Gastroesophageal sphincter (tissue), 4 donors: ENCODE measurements at places on chromosomes 11 and 22.

- no peak for ATAC-seq
Measured at GRCh38 chr11:82896183-82896582, 4.0 kb downstream of the PRCP start.

GRCh38 chr11:112352907-112353306 lies 92.2 kb upstream of the PLET1 start:
- no peak for ATAC-seq

GRCh38 chr11:64294774-64295173 lies 3.7 kb downstream of the KCNK4 start:
- ATAC-seq, result no peak

GRCh38 chr11:7451952-7452494 lies 33.3 kb upstream of the OLFML1 start:
- no peak for ATAC-seq

GRCh38 chr11:117819096-117820040 lies 5.2 kb downstream of the FXYD2 start:
- ATAC-seq, result no peak

DNA sequence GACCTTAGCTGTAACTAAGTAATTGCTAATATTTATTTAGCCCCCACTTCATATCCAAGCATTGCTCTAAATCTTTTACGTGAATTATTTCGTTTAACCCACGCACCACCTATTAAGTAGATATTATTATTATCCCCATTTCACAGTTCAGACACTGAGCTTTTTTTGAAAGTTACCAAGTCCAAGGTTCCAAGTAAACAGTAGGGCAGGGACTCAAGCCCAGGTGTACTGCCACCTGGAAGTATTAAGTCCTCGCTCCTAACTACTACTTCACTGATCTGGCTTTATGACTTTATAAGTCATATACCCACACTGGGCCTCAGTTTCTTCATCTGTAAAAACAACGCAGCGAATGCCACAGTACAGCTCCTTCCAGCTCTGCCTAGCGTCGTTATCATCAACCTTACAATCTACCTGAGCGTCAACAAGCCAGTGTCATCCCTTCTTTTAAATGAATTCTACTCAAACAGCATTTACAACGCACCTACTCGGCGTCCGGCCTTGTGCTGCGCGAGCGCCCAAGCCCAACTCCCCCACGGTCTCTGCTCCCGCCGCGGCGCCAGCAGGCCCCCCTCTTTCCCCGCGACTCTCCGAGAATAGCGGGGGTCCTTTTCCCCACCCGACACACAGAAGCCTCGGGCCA lies 624 bp downstream of the TMEM41B start:
- ATAC-seq, result peak; percentile 7

- no peak for ATAC-seq
Measured at GRCh38 chr22:42895087-42895486, 38.0 kb upstream of the ARFGAP3 start.

- ATAC-seq, result no peak
Measured at GRCh38 chr11:68445531-68446035, 15.0 kb upstream of the PPP6R3 start.

DNA sequence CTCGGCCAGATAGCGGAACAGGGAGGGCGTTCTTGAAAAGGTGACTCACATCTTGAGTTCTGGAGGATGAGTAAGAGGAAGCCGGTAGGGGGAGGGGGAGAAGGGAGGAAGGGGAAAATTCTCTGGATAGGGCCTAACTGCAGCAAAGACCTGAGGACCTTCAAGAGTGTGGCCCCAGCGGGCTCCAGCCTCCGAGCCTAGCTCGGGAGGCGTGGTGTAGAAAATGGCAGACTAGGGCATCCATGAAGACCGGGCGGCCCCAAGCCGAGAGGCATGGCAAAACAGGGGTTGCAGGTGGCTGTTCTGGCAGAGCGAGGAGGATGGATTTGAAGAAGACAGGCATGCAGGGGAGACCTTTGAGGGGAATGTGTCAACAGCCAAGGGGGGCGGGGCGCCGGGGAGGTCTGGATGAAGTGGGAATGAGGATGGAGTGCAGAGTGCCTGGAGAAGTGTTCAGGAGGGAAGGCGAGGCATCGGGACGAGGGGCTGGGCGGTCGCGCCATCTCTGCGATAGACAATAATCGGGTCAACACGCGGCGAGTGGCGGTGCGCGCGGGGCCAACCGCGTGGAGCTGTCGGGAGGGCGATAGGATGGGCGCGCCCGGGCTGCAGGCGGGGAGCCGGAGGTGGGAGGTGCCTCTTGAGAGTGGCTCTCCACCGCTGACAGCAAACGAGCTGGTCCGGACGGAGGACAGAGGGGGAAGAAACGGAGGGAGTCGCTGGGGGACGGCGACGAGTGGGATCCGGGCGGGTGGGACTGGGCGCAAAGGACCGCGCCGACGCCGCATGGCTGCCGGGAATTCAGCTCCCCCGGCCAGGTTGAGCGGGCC lies 40.0 kb upstream of the CREB3L1 start:
- peak; percentile 51 for ATAC-seq

- ATAC-seq, result peak; percentile 80
Measured at GRCh38 chr11:100687630-100688395, 725 bp downstream of the ARHGAP42 start.
